Lower lobe of right lung (tissue), 2 donors: ENCODE measurements at places on chromosomes 1 and 21. TPM values are rescaled to one million over a fixed set of nuclear protein-coding genes. Genes with fewer than 3 reads are reported as not detected.
A peak's percentile ranks its signal among the peaks of the same experiment; 100 is the strongest.

AGT gene
- total RNA-seq, result 0.86 TPM

NPHS2 gene
- total RNA-seq, result not detected

CTTNBP2NL gene
- 56.3 TPM for total RNA-seq

SLC22A15 gene
- 26.8 TPM for total RNA-seq

NT5C1A gene
- total RNA-seq, result not detected

CAMSAP2 gene
- total RNA-seq, result 30.7 TPM

ATP5IF1 gene
- 109 TPM for total RNA-seq

NUP210L gene
- 1.7 TPM for total RNA-seq

ZMYND12 gene
- total RNA-seq, result 2.8 TPM

LHX8 gene
- total RNA-seq, result not detected

CTBS gene
- total RNA-seq, result 27.4 TPM

GRCh38 chr1:35725596-35725995, 6.9 kb upstream of the C1orf216 start:
- DNase-seq, result no peak
- no peak overlapping the region for H3K4me3 ChIP-seq
- no peaks in the 10 kb centered on the region for H3K36me3 ChIP-seq
- no peaks in the 10 kb centered on the region for H3K27me3 ChIP-seq
- no peak overlapping the region for H3K27ac ChIP-seq

- H3K27ac ChIP-seq, result no peak overlapping the region
- peaks cover 43% of the 10 kb centered on the region for H3K36me3 ChIP-seq
- DNase-seq, result no peak
Measured at GRCh38 chr1:225827076-225827475, 17.2 kb downstream of the EPHX1 start.

- no peak overlapping the region for H3K27ac ChIP-seq
- no peaks in the 10 kb centered on the region for H3K4me1 ChIP-seq
- no peak overlapping the region for H3K4me3 ChIP-seq
- H3K27me3 ChIP-seq, result no peaks in the 10 kb centered on the region
- DNase-seq, result no peak
Measured at GRCh38 chr1:192311281-192311680, 5.5 kb upstream of the RGS21 start.

DNA sequence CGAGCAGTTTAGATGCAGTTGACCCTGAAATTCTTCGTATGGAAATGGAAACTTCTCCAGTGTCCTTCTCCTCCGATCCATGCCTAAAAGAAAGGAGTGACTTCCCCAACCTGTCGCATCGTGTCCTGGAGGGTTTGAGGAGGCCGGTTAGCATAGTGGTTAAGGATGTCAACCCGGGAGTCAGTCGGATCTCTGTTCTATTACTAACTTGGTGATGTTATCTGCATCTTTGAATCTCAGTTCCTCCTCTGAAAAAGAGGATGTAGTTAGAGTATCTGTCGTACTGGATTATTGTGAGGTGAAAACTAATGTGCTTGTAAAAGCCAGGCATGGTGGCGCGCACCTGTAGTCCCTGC, 684 bp downstream of the ZBTB8B start:
- peaks cover 37% of the 10 kb centered on the region for H3K27me3 ChIP-seq
- peaks cover 17% of the 10 kb centered on the region for H3K4me1 ChIP-seq
- H3K27ac ChIP-seq, result no peak overlapping the region

DNA sequence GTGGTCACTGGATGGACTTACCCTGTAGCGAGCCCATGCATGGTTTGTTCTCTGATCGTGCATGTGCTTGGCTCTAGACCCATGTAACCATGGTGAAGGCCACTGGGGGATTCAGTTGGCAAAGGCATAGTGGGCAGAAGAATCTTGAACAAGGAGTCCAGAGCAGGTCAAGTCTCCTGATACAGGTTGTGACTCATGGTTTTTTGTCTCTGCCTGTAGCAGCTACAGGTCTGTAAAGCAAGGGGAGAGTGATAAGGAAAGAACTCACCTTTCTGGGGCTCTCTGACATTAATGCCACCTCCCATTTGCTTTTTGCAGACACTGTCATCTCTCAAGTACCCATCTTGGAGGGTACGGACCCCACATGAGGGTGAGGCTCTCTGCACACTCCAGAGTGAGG, 153.4 kb upstream of the CAMK1G start:
- H3K27ac ChIP-seq, result no peak overlapping the region
- no peak overlapping the region for H3K4me3 ChIP-seq
- H3K4me1 ChIP-seq, result no peaks in the 10 kb centered on the region
- no peak for DNase-seq

DNA sequence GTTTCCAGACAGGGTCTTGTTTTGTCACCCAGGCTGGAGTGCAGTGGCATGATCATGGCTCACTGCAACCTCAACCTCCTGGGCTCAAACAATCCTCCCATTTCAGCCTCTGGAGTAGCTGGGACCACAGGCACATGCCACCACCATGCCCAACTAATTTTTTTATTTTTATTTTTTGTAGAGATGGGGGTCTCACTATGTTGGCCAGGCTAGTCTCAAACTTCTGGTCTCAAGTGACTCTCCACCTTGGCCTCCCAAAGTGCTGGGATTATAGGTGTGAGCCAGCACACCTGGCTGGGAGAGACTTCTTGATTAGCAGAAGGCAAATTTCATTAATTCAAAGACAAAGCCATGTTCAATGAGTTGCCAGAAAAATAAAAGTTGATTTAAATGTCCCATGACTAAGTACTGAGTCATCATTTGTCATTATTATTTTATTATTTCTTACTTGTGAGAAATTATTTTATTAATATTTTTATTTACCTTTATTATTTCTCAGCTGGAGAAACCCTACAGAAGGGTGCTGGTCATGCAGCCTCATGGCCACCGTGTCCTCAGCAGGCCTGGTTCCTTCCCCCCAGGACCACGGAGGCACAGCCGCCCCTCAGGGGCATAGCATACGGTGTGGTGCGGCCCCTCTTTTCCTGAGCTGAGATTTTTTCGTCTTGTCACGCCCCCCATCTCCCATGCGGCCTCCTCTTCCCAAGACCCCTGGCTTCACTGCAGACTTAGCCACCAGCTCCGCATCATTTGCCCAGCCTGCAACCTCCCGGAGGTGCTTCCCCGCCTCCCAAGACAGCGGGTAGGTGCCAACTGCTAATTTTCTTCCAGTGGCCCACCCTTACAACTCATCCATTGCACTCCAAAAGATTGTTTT, 55.3 kb upstream of the SIM2 start:
- H3K4me1 ChIP-seq, result no peaks in the 10 kb centered on the region
- no peaks in the 10 kb centered on the region for H3K36me3 ChIP-seq
- DNase-seq, result no peak
- no peak overlapping the region for H3K4me3 ChIP-seq

- DNase-seq, result no peak
- peaks cover 81% of the 10 kb centered on the region for H3K36me3 ChIP-seq
- no peak overlapping the region for H3K4me3 ChIP-seq
- peak overlapping the region; percentile 7 for H3K27ac ChIP-seq
Measured at GRCh38 chr1:23304140-23304620, 39.9 kb downstream of the HNRNPR start.

- no peaks in the 10 kb centered on the region for H3K27me3 ChIP-seq
- H3K4me1 ChIP-seq, result peaks cover 16% of the 10 kb centered on the region
- H3K4me3 ChIP-seq, result no peak overlapping the region
- H3K36me3 ChIP-seq, result no peaks in the 10 kb centered on the region
- DNase-seq, result no peak
- no peak overlapping the region for H3K27ac ChIP-seq
Measured at GRCh38 chr1:205240118-205240517, 12.4 kb downstream of the TMCC2 start.

DNA sequence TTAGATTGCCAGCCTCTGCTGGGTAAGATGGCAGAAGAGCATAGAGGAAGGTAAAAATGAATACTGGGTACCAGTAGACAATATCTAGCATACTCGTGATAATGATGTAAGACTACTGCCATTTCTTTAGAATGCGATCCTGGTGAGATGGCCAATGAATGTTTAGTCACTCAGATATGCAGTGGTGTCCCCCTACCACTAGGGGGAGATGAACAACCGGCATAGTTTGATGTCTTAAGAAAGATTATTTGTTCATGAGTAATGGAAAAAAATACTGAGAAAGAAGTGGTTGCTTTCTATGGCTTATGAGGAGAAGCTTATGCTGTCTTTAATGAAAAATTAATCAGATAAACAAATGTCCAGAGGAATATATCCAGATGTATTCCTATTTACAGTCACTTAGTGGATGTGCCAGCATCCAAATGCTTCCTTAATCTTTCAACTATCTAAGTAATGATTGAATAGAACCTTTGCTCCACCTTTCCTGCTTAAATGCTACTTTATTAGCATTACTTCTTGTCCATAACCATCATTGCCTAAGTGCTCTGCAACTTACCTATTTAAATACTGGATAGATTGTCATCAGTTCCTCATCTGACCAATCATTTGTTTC, 256.6 kb downstream of the ST6GALNAC3 start:
- no peaks in the 10 kb centered on the region for H3K36me3 ChIP-seq
- H3K4me3 ChIP-seq, result no peak overlapping the region
- no peaks in the 10 kb centered on the region for H3K27me3 ChIP-seq

DNA sequence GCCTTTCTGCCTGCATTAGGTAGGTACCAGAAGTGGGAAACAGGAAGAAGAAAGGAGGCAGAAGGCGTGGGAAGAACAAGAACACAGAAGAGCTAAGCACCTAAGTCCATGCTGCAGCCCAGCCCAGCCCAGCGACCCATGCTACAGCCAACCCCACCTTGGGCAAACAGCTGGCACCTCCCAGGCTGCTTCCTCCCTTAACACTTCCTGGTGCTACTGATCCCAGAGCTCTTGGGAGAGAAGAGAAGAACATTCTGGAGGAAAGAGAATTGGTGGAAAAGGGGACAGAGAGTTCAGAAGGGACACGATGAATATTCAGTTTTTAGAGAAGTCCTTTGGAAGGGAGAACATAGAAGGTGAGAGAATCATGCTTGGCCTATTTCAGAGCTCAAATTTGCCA, 28.5 kb downstream of the PLEKHA6 start:
- no peaks in the 10 kb centered on the region for H3K4me1 ChIP-seq
- DNase-seq, result peak; percentile 64
- H3K27me3 ChIP-seq, result peaks cover 5% of the 10 kb centered on the region
- no peak overlapping the region for H3K27ac ChIP-seq
- no peaks in the 10 kb centered on the region for H3K36me3 ChIP-seq

- no peaks in the 10 kb centered on the region for H3K27me3 ChIP-seq
- peaks cover 30% of the 10 kb centered on the region for H3K4me1 ChIP-seq
- no peak for DNase-seq
Measured at GRCh38 chr21:15005391-15005790, 59.4 kb downstream of the NRIP1 start.

- H3K27ac ChIP-seq, result no peak overlapping the region
- H3K4me3 ChIP-seq, result no peak overlapping the region
- no peak for DNase-seq
- peaks cover 17% of the 10 kb centered on the region for H3K4me1 ChIP-seq
- no peaks in the 10 kb centered on the region for H3K27me3 ChIP-seq
Measured at GRCh38 chr1:16324456-16324890, 27.8 kb downstream of the FBXO42 start.

DNA sequence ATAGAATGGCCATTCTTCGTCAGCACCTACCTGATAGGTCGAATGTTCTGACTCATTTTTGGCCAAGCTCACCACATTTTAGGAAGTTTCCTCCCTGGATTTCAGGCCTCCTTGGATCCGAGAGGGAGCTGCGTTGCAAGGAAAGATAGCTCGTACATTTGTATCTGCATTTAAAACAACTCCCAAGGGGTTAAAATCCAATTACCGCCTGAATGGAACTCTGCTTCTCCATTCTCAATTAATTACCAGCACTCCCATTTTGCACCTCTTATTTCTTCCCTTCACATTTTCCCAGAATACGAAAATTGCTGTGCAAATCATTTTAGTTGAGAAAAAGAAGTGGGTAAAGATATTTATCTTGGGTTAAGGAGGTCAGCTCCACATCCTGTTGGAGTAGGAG, 610.7 kb downstream of the NPHP4 start:
- H3K4me1 ChIP-seq, result no peaks in the 10 kb centered on the region
- H3K4me3 ChIP-seq, result no peak overlapping the region

DNA sequence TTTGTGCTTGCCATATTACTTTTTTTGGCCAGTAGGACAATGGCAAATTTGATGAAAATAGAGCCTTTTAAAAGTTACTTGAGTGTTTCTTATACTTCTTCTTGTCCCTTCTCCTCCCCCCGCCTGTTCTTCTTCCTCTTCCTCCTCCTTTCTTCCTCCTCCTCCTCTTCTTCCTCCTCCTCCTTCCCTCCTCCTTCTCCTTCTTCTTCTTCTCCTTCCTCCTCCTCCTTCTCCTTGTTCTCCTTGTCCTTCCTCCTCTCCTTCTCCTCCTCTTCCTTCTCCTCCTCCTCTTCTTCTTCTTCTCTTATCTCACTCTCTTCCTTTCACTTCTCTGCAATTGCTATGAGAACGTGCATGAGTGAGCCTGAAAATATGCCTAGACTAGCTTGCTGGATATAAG, 466.2 kb upstream of the NR5A2 start:
- DNase-seq, result no peak
- no peak overlapping the region for H3K4me3 ChIP-seq
- no peaks in the 10 kb centered on the region for H3K4me1 ChIP-seq

- H3K36me3 ChIP-seq, result peaks cover 67% of the 10 kb centered on the region
- no peaks in the 10 kb centered on the region for H3K4me1 ChIP-seq
- H3K4me3 ChIP-seq, result no peak overlapping the region
- H3K27me3 ChIP-seq, result no peaks in the 10 kb centered on the region
Measured at GRCh38 chr1:182817802-182818201, 21.3 kb upstream of the DHX9 start.

DNA sequence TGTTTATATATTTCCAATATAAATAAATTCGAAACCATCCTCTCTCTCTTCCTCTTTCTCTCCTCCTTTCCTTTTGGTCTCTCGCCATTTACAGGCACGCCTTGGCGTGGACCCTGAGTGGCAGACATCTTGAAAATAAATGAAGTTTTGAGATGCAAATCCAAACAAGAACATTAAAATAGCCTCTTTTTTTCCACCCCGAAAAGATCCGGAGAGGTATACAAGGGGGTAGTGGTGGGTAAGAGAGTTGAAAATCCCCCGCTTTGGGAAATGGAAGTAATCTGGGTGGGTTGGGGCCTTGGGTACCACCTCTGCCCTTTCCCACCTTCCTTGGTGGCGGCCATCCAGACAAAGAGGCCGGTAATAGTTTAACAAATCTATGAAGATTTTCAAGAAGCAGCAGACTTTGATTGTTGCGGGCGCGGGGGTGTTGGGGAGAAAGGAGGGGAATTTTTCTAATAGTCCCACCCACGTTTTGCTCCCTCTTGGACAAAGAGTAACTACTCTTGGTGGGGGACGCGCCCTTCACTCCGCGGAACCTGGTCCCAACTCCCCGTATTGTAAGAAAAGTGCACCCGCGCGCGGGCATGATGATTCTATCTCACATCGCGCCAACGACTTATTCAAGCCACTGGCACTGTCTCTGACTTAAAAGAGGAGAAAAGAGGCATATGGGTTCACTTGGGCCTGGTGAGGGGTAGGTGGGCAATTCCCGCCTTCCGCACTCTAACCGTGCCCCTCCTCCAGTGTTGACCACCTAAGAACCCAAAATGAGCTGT, 4.0 kb upstream of the FOXD3 start:
- no peaks in the 10 kb centered on the region for H3K36me3 ChIP-seq
- no peak overlapping the region for H3K27ac ChIP-seq
- peaks cover 38% of the 10 kb centered on the region for H3K4me1 ChIP-seq
- H3K27me3 ChIP-seq, result peaks cover 85% of the 10 kb centered on the region
- no peak overlapping the region for H3K4me3 ChIP-seq
- no peak for DNase-seq

DNA sequence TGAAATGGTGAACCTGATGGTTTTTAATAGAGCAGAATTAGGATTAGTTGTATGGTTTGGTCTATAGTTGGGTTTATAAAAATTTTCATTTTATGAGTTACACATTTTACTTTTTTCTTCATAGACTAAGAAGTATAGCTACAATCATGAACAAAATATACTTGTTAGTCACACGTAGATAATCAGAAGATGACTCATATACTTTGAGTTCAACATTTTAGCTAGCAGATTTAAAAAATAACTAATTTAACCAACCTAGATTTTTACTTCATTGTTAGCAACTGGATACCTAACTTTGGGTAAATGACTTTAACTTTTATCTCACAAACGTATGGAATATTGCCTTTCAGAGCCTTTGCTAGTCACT, 27.9 kb downstream of the MORC3 start:
- no peaks in the 10 kb centered on the region for H3K27me3 ChIP-seq
- H3K27ac ChIP-seq, result no peak overlapping the region
- no peak overlapping the region for H3K4me3 ChIP-seq
